Retina (tissue), 1 donor: ENCODE measurements at places on chromosomes 6 and 20.

DNA sequence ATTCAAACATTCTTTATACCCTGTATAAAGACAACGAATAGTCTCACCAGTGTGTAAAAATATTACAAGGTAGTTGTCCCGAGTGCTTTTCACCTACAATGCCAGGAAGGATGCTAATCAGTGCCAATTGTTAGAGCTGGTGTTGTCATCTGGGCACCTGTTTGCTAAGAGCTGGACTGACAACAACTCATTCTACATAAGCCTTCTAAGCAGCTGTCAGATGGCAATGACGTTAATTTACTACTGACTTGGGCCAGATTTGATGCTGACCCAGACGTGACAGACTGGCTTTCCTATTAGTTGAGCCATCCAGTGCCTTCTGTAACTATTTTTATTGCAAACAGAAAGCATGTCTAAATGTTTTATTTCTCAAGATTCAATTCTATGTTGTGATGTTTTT, 355.2 kb downstream of the ADGRB3 start:
- no peak for DNase-seq

GRCh38 chr6:118325220-118325860, 222.8 kb upstream of the PLN start:
- no peak for DNase-seq

DNA sequence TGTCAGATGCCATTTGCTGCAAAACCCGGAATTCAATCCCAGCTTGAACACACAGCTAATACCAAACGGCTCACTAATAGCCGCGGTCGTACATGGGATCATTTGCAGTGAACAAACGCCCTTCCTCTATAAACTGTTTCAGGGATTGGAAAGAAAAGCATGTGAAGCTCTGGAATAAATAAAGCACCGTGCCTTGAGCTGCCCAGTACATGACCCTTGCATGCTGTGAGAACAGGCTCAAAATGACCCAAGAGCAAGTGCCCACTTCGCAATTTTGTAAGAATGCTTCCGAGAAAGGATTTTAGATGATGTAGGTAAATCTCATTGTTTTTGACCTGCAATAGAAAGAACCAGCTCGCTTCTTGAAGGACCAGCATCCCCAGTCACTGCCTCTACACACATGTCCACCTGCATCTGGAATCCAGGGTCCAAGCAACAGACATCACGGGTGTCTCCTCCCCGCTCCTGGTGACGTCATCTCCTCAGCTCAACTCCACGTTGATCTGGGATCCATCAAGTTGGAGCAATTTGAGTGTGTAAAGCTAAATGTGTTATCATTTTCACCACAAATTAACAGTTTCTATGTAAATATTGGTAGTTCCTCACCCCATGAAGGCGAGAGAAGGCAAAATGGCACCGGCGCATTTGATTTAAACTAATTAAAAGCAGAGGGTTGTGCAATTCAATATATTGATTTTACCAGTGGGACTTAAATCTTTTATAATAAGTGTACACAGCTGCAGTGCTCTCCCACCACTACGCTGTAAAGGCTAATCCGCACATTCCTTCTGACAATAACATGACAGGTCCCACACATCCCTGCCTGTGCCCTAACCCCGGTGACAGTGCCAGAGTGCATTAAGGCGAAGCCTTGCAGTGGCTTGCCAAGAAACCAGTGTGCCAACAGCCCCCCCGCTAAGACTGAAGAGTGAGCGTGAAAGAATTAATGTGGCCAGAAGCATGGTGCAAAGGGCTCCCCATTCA, 6.2 kb downstream of the BMP7 start:
- DNase-seq = peak; percentile 61

DNA sequence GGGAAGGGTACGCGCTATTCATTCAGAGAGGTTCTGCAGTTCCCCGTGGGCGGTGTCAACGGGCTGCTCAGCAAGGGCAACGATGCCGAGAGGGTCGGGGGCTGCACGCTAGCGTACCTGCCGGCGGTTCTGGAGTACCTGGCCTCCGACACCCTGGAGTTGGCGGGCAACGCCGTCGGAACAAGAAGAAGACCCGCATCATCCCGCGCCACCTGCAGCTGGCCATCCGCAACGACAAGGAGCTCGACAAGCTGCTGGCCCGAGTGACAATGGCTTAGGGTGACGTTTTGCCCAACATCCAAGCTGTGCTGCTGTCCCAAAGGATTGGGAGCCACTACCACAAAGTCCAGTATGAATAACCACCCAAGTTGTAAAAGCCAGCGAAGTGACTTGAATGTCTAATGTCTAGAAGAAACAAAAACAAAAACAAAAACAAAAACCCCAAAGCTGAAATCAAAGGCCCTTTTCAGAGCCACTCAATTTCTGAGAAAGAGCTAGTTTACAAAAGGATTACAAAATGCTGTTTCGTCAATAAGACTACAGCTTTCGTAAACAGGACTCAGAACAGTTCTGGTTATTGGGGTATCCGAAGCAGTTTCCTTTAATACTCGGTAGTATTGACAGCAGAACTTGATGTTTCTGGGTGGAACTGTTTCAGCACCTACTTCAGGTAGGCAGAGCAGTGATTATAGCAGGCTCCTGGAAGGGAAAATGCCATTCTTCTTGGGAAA, 21.9 kb upstream of the SLC17A4 start:
- DNase-seq = no peak

DNA sequence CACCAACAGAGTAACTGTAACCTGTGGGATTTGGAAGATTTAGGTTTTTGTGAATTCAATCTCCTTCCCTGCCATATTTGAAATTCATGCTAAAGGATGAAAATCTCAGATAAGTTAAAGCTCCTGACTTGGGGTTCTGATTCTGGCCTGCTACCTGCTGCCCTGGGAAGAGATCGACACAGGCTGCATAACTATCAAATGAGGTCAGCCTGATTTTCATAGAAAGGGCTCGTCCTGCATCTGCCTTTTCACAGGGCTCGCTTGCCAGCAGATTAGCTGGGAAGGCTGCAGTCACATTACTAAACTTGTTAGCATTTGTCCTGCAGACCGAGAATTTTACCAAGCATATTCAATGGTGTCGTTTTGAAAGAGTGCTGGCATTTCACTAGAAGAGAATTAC, 14.6 kb downstream of the GCLC start:
- peak; percentile 30 for DNase-seq

GRCh38 chr6:73521351-73521985, 636 bp upstream of the EEF1A1 start:
- DNase-seq = peak; percentile 96
